ENCODE measurements at places on chromosomes 3 and 15. TPM values are rescaled to one million over a fixed set of nuclear protein-coding genes. Genes with fewer than 3 reads are reported as not detected.

CHRM5 gene
- total RNA-seq = not detected

UQCRC1 gene
- 1,008 TPM for total RNA-seq

PPARG gene
- 21.0 TPM for total RNA-seq

SQOR gene
- 60.9 TPM for total RNA-seq

EPHB1 gene
- total RNA-seq = 1.6 TPM

DNA sequence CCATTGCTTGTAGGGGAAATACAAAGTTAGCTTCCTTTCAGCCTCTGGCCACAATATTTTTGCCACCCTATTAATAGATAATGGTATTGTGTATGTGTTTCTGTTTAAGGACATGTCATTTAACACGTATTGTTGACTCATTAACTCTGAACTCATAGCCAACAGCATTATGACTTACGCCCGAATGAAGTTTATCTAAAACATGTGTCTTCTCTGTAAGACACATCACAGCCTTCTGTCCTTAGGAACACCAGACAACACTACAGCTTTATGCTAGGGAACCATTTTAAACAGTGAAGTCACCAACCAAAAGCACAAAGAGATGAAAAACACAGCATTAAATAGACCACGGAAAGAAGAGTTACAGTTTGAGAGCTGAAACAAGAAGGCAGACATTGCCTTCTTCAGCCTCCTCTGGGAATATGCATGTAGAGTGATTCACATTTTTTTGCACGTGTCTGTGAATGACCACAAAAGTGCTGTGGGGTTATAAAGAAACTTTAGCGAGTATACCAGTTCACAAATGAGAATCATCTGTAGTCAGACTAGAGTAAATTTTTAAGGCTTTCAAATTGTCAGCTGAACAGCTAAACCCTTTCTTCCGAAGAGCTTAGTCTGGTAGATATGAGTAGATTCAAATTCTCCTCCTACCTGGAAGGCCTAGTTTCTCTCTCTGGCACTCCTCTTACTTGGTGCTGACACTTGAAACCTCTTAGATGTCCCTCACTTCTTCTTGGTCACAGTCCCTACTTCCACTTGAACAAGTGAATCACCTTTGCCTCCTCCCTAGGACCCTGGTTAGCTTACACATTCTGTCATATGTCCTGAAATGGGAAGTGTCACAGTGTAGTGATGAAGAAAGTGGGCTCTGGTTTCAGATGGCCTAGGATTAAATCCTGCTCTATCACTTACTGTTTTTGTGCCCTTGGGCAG, 32.2 kb downstream of the MCTP2 start:
- DNase-seq = no peak

DNA sequence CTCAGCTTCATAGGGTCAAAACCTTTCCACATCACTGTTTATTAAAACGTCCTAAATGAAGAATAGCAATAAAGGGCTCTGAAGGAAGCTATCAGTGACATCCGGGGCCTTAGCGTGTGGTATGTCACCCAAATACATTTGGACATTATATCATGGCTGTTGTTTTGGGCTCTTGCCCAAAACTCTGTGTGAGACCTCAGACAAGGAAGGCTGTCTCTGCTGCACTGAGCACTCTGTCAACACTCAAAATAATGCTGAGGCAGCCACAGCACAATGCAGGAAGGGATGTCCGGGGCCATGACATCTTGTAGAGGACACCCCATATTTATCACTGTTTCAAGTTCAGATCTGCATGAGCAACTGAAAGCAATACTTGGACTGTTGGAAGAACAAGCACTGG, 293.8 kb upstream of the WNT5A start:
- DNase-seq = no peak

GRCh38 chr3:160531311-160531710, 34.1 kb downstream of the KPNA4 start:
- DNase-seq = no peak

GRCh38 chr15:72220687-72221086, 10.3 kb downstream of the PKM start:
- DNase-seq = no peak

- DNase-seq = no peak
Observed at GRCh38 chr3:58963928-58964503, 85.8 kb downstream of the CFAP20DC start.

GRCh38 chr3:78994174-78995027, 773.4 kb downstream of the ROBO1 start:
- no peak for DNase-seq

- no peak for DNase-seq
Observed at GRCh38 chr3:98564282-98565005, 29.0 kb downstream of the CPOX start.
